ENCODE measurements at places on chromosomes 7 and 10.

DNA sequence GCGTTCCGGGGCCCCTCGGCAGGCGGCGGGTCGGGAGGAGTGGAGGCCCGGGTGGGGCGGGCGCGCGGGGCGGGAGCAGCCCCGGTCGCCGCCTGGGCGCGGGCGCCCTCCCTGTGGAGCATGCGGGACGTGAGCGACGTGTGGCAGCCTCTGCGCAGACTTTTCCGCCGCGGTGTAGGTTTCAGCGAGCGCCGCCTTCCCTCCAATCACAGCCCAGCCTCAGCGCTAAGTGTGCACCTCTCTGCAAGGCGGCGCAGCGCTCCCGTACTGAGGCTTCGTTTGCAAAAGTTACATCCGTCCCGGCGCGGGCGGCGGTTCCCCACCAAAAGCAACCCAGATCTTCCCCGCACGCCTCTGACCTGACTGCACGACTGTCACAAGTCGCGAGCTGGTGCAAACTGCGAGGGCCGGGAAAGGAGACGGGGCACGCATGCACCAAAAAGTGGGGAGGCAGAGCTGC lies 1.2 kb upstream of the PFKFB3 start:
- peak; percentile 54 for DNase-seq

DNA sequence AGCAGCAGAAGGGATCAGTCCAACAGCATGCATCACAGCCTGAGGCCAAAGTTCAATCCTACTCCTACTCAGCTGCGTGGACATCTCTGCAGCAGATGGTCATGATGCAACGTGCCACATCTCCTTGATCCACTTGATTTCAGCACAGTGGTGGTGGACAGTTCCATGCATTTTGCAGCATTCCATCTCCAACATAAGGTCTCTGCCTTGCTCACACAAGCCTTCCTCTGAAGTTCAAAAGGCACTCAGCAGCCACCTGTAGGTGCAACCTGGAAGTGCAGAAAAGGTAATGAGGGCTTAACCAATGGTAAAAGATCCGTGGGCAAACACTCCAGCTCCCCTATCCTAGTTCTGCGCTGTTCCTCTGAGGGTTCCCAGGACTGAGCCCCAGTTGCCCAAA lies 57.5 kb upstream of the CHCHD3 start:
- DNase-seq: no peak

- no peak for DNase-seq
Observed at GRCh38 chr7:139094030-139094429, 15.5 kb downstream of the ZC3HAV1 start.

DNA sequence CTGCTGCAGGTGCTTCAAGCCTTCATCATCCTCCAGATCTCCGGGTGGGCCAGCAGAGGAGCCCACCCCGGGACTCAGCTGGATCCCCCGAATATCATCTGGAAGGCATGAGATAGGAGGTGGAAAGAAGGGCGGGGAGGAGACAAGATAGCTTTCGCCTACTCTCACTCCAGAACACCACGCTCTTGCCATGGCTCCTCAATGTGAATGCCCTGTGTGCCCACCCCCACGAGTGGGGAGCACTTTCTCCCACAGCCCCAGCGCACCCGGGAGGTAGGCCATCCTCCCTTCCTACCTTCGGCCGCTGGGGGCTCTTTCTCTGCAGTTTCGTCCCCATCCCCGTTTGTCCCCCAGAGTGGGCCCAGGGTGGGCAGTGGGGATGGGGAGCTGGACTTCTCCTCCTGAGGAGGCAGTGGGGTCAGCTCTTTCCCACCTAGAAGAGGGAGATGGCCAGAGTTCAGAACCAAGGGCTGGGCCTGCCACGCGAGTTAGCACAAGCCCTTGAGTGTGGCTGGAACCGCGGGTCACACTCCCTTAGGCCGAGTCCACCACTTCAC lies 8.9 kb downstream of the GIGYF1 start:
- DNase-seq: no peak

DNA sequence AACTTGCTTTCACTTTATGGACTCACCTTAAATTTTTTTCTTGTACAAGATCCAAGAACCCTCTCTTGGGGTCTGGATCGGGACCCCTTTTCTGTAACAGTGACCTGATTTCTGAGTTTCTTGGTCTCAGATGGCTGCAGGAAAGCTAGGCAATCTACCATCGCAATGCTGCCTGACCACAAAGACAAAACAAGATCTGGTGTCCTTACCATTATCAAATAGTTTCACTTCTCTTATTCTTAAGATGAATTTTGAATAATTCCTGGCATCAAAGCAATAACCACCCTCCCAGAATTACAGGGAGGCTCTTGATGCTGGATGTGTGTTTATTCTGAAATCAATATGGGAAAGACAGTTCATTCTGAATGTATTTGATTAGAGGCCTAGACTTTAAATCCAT lies 77.4 kb upstream of the FRMD4A start:
- DNase-seq: no peak

- no peak for DNase-seq
Observed at GRCh38 chr10:95604630-95605029, 43.5 kb upstream of the SORBS1 start.

Data from anterior cingulate cortex (tissue), 58 donors.